Activated CD4-positive, alpha-beta T cell treated with anti-CD3 and anti-CD28 coated beads for 36 hours (primary cell): ENCODE measurements at places on chromosomes 6 and 20.

DNA sequence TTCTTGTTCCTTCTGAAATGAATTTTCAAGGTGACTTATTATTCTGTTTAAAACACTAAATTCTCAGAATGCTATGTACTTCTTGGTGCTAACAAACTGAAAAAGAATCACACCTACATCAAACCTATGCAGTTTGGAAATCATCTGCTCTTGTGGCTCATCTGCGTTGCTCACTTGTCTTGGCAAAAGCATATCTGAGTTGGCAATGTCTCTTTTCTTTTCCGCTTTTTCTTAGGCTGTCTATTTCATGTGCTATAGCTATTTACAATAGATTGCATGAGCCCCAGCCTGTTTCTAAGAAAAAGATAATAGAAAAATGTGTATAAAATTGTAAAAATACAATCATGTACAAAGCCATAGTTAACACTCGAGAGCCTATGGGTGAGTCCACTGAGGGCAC lies 348.9 kb upstream of the AGPAT4 start:
- no peak for DNase-seq

- DNase-seq, result no peak
Measured at GRCh38 chr20:5471368-5471767, 154.6 kb upstream of the PROKR2 start.

- no peak for DNase-seq
Measured at GRCh38 chr20:54005524-54005923, 64.9 kb downstream of the BCAS1 start.

GRCh38 chr20:43151256-43151655 lies 38.5 kb downstream of the PTPRT start:
- DNase-seq, result no peak

GRCh38 chr20:41137614-41138474 lies 501 bp downstream of the PLCG1 start:
- DNase-seq, result peak; percentile 82

DNA sequence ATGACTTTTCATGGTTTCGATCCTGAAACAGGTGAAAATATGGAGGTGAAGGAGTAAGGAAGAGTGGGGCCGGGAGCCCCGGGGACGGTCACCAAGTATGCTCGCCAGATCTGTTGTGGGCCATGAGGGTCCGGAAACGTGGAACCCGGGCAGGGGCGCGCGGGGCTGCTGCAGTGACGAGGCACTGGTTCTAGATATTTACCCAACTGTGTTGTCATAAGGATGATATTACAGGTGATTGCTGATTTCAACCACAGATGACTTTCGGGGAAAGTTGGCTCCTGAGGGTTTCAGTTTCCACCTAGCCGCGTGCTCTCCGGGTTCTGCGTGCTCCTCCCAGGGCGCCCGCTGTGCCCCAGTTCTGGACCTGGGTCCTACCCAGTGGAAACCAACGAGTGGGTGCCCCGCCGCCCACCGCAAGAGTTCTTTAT lies 12.2 kb downstream of the RAET1G start:
- DNase-seq, result no peak

GRCh38 chr20:48231253-48231930 lies 446.1 kb upstream of the SULF2 start:
- DNase-seq, result no peak

GRCh38 chr6:163354761-163355425 lies 59.6 kb upstream of the QKI start:
- DNase-seq, result no peak

GRCh38 chr6:87572883-87573282 lies 16.9 kb downstream of the RARS2 start:
- DNase-seq, result no peak

DNA sequence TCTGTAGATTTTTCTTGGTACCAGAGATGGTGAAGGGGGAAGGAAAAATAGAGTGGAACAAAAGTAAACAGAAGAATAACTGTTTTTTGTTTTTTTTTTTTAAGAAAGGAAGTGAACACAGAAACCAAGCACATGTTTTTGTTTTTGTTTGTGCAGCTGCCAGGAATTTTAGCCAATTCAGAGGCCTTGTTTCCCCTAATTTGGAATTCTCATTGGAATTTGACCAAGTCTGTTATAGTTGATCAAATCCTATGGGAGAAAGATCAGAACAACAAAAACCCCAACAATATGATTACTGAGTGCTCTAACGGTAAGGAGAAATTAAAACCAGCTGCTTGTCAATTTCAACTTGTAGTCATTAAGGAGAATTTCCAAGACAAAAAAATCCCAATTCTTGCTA lies 18.2 kb upstream of the IL22RA2 start:
- DNase-seq, result no peak

- no peak for DNase-seq
Measured at GRCh38 chr6:126805861-126806260, 312.6 kb upstream of the RSPO3 start.

DNA sequence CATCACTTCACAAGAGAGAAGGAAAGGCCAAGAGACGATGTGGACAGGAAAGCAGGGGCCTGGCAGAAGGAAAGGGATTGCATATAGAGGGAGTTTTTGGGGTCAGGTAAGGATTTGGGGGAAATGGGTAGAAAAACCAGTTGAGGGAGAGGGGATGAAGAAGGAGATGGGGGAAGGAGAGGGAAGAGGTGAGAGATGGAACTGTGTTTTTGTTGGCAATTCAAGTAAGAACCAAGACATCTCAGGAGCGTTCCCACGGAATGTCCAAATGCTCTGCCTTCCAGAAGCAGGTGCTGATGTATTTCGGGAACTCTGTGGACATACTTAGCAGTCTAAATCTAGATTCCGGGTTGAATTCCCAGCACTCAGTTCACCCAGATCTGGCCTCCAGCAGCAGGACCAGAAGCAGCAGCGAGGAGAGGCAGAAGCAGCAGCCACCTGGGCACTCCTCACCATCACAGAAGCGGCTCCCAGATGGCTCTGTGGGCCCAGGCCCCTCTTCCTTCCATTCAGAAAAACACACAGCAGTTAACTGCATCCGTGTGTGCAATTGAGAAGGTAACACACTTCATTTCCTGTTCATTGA lies 88.8 kb downstream of the DZANK1 start:
- DNase-seq, result no peak

DNA sequence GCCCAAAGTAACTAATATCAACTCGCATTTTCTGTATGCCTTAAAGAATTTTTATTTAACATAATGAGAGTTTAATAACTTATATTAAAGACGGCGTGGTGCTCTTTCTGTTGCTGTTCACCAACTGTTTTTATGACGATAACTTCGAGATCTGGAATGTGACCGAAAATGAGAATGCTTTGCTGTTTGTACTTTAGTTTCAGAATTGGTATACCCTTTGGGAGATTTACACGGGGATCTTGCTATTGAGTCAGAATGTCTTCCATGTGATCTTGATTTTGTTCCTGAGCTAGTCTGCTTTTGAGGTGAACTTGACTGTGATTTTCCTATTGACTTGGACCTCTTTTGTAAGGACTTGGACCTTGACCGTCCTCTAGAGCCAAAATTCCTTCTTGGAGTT lies 17.9 kb downstream of the PNRC1 start:
- DNase-seq, result no peak

DNA sequence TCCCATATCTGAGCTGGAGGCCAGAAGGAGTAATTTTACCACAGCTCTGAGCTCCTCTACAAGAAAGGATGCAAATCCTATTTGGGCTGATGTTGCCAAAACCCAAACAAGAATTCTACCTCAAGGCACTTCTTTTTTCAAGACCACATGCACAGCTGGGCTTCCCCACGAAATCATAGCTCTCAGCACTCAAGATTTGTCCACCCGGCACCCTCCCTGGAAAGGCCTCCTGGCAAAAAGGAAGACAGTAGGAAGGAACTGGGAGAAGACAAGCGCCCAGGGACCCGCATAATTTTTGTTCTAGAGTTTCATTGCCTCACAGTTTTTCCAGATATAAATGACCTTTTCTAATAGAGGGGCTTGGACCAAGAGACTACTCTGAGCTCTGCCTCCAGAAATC lies 90.5 kb downstream of the BANF2 start:
- DNase-seq, result no peak

GRCh38 chr6:102300350-102300749 lies 906.8 kb downstream of the GRIK2 start:
- DNase-seq, result no peak

GRCh38 chr20:10309326-10309725 lies 90.7 kb downstream of the SNAP25 start:
- no peak for DNase-seq

GRCh38 chr6:151757506-151757955 lies 50.0 kb upstream of the ESR1 start:
- peak; percentile 62 for DNase-seq

DNA sequence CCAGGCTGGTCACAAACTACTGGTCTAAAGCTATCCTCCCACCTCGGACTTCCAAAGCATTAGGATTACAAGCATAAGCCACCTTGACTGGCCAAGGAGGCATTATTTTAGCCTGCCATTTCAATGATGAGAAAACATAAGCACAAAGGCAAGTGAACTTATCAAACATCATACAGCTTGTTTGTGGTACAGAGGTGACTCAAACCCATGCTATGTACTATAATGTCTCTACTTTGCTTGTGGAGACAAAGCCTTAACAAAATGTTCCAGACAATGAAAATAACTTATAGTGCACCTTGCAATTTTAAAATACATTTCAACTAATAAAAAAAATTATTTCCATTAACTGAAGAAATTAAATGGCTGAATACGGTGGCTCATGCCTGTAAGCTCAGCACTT lies 26.2 kb downstream of the HDAC2 start:
- DNase-seq, result no peak

- DNase-seq, result peak; percentile 64
Measured at GRCh38 chr6:154510144-154510905, at the start of gene CNKSR3. TSS of gene CNKSR3 (minus strand) at chr6:154510685. CDS start at chr6:154510114, 571 bp downstream.

DNA sequence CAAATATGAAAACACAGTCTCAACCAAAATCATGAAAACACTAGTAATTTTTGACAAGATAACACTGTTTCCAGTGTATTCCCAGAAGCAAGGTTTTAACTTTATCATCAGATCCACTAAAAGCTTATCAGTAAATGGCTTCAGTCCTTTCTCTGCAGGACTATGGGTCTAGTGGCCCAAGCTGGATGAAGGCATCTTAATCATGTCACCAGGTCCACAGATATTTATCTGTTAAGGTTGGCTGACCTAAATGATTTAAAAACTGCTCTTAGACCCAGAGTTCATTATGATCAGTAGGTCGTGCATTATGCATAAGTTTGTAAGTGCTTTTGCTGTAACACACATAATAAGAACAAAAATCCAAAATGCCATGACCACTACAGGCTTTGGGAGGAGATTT lies 118.0 kb downstream of the MAP3K7 start:
- DNase-seq, result no peak

- DNase-seq, result no peak
Measured at GRCh38 chr20:12946789-12947188, 62.0 kb upstream of the SPTLC3 start.

GRCh38 chr20:46307999-46308257 lies 370 bp downstream of the CDH22 start:
- DNase-seq, result no peak

GRCh38 chr20:24968278-24968800 lies 19.3 kb downstream of the CST7 start:
- no peak for DNase-seq

DNA sequence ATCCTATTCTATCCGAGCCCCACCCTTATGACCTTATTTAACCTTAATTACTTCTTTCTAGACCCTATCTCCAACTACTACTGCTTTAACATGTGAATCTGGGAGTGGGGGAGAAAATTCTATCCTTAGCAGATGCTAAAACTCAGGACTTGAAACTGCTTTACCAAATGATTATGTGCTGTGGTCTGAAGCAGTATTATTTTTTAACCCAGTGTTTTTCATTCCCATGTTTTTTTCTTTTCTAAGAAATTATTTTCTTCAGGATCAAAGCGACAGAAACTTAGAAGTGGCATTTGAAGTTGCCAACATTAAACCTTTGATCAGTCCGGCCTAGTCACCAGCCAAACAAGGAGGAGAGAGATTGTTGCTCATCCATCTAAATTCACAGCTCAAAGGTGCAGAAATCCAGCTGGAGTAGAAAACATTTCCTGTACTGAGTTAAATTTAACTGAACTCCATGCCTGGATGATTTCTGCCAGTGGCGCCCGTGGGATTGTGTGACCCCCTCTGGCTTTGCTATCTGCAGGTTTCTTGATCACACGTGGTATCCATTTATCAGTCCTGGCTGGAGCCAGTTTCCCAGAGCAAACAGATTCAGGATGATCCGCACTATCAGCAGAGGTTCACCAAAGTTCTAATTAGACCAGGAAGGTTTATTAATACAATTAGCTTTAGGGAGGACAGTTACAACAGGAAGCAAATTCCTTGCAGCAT lies 300.5 kb downstream of the PLCB1 start:
- no peak for DNase-seq

GRCh38 chr6:83308833-83309232 lies 115.7 kb downstream of the RWDD2A start:
- DNase-seq, result no peak

DNA sequence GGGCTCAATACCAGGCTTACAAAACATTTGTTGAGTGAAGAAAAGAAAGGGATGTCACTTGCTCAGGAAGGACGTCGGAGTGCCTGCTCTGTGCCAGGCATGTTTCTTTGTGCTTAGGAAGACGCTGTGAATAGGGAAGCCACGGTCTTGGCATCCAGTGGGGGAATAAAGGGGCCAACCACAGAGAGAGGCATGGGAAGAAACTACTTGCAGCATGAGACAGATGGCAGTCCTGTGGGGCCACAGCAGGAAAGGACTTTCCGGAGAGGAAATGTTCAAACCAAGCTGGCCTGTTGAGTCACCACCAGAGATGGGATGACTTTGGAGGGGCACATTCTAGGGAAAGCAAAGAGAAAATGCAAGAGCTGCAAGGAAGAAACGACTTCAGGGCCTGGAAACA lies 173.2 kb downstream of the CDH26 start:
- no peak for DNase-seq
